ENCODE measurements at places on chromosomes 12 and 14. TPM values are rescaled to one million over a fixed set of nuclear protein-coding genes. Genes with fewer than 3 reads are reported as not detected.

DNA sequence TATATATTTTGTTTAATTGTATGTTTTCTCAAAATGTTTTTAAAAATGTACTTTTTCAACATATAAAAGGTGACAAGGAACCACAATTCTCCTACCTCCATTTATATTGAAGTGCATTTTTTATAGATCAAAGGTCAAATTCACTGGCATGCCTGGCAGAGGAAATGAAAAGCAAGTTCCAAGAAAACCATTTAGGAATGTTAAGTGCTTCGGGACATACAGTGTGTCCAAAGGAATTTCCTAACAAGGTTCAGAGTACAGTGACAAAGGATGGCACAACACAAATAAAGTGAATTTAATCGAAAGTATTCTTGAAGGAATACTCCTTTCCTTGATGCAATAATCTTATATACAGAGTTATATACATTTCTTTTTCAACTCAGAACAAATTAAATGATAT is 242.3 kb downstream of the CCER1 start:
- H3K4me1 ChIP-seq, result no peaks in the 10 kb centered on the region
- H3K27me3 ChIP-seq, result no peaks in the 10 kb centered on the region
- H3K27ac ChIP-seq, result no peak overlapping the region
- no peaks in the 10 kb centered on the region for H3K36me3 ChIP-seq

DNA sequence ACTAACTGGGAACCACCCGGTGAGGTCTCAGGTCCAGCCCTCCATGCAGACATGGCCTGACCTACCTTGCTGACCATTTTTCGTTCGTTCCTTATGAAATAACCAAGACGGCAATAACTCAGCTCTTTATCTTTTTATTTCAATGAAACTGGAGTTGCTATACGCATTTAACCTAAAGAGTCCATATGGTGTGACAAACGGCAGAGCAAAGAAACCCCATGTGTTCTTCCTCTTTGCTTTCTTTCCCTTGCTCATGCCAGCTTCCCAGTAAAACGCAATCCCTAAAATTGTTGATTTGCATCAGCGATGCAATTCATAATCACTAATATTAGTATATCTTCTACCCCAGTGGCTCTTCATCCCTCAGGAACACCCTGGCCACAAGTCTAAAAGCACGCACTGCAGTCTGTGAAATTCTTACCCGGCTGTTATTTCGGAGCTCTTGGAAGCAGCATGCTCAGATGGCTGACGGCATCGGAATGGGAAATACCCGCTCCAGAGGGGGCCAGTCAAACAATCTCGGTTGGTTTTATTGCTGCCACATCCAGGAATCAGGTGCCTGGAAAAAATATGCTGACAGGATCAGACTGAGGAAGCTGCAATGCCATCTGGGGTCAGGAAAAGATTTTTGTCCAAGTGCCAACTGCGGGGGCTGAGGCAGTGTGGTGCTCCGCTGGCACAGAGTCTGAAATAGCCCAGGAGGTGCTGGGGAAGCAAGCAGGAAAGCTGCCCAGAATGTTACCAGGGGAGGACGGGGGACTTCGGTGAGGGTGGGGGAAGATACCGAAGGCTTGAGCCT is 28.2 kb upstream of the KCNA1 start:
- no peak overlapping the region for H3K4me3 ChIP-seq
- no peaks in the 10 kb centered on the region for H3K4me1 ChIP-seq
- H3K27me3 ChIP-seq, result peaks cover 3% of the 10 kb centered on the region
- H3K36me3 ChIP-seq, result no peaks in the 10 kb centered on the region
- no peak overlapping the region for H3K27ac ChIP-seq

The PPP4R4 gene
- 0.67 TPM for total RNA-seq

DNA sequence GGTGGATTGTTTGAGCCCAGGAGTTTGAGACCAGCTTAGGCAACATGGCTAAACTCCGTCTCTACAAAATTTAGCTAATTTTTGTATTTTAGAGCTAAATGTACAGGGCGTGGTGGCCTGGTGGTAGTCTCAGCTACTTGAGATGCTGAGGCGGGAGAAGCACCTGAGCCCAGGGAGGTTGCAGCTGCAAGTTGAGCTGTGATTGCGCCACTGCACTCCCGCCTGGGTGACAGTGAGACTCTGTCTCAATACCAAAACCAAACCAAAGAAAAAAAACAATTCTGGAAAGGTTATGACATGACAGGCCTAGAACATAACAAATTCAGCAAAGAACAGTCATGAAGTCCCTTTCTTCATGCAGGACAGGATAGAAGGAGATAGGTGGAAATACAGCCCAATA is 25.7 kb downstream of the WDR89 start:
- H3K36me3 ChIP-seq, result no peaks in the 10 kb centered on the region
- no peak for DNase-seq
- no peaks in the 10 kb centered on the region for H3K4me1 ChIP-seq
- no peak overlapping the region for H3K4me3 ChIP-seq
- no peak overlapping the region for H3K27ac ChIP-seq

DNA sequence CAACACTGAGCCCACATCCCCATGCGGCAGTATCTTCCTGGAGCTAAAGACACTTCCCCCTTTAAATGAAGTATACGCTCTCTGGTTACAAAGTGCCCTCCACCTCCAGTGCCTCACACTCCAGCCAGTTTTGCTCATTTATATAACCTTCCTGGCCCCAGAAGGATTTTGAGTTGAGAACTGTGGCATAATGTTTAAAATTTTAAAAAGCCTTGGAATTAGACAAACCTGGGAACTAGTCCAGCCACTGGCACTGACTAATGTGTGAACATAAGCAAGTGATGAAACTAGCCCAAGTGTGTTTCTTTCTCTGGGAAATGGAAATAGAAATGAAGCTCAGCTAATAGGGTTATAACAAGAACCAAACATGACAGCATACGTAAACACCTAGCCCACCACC is 723.7 kb upstream of the USP15 start:
- H3K36me3 ChIP-seq, result no peaks in the 10 kb centered on the region
- H3K4me1 ChIP-seq, result no peaks in the 10 kb centered on the region
- no peak for DNase-seq
- no peak overlapping the region for H3K4me3 ChIP-seq
- no peaks in the 10 kb centered on the region for H3K27me3 ChIP-seq
- no peak overlapping the region for H3K27ac ChIP-seq

Data from liver (tissue), 10 donors.